Germinal center (tissue), 1 donor: ENCODE measurements at places on chromosomes 6 and 20.
A peak's percentile ranks its signal among the peaks of the same experiment; 100 is the strongest.

DNA sequence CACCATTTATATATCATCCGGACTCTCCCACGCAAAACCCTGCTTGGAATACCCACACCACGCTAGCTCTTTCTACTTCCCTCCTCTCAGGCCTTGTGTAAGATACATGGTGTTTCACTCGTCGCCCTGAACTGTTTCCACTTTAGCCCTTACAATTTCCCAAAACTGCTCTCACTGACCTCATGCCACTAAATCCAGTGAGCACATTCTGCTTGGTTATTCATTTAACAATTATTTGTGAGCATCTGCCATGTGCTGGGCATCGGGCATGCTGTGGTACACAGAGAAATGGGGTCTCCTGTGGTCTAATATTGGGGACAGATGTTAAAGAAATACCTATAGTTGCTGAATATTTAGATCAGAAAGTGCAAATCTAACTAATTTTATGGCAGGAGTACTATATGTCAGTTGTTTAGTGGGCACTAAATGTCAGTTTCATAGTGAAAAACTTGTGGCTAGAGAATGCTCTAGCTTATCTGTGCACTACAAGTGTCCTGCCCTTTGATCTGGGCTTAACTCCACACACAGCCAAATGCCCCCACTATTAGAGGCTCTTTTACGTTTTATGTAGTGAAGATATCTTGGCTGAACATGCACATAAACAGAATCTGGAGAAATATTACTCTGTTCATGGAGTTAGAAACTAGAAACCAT is 41.0 kb downstream of the PLEKHG1 start:
- no peak for DNase-seq

DNA sequence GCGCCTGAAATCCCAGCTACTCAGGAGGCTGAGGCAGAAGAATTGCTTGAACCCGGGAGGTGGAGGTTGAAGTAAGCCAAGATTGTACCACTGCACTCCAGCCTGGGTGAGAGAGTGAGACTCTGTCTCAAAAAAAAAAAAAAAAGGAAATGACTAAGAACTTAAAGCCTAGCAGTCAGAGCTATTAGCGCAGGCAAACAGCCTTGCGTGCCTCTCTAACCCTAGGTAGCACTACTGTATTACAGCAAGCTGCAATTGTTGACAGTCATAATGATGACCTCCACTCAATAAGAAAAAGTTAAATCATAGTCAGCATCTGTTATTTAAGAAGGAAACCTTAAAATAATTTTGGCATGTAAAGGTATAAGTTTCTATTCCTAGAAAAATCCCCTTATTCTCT is 14.4 kb downstream of the GSS start:
- no peak for DNase-seq

DNA sequence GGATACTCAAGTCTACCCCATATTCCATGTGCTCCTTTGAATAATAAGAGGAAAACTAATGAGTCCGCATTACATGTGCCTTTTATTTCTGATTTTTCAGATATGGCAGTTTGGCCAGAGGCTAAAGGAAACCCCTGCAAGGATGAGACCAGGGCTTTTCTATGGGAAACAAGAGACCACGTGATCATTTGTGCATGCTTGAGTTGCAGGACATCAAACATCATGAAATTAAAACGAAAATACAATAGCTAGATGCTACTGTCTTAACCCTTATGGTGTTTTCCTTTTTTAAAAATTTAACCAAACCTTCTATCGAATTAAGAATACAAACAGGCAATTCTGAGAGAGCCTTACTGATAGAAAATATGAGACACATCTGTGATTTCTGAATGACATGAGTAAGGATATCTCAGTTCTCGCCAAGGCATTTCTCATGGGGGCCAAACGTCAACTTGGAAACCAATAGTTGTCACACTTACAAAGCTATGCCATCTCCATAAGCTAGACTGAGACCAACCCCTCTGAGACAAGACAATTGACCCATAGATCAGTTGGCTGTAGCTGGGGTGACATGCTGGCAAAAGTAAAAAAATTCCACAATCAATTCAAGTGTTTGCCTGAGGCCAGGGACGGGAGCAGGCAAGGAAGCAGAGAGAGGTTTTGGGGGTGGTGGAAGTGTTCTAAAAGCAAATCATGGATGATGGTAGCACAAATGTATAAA is 52.8 kb downstream of the RIPOR2 start:
- DNase-seq: no peak

DNA sequence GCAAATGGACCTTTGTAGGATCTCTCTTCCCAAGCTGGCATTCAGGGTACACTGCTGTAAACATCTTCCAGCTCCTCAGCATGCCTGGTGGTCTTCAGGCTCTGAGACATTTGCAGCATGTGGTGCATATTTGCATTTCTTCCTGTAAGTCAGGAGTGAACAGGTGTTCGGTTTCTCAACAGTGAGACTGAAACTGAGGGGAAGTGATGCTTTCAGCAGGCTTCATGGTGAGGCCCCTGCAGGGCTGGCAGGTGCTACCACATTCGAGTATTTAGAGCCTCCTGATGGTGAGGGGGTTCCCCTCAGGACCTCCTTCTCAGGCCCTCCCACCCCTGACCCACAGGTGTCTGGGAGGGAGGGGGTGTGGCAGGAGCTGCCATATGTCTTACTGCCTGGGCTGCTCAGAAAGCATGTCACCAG is 15.1 kb downstream of the MYBL2 start:
- peak; percentile 79 for DNase-seq

GRCh38 chr6:33407132-33407718 is 3.6 kb upstream of the PHF1 start:
- no peak for DNase-seq

DNA sequence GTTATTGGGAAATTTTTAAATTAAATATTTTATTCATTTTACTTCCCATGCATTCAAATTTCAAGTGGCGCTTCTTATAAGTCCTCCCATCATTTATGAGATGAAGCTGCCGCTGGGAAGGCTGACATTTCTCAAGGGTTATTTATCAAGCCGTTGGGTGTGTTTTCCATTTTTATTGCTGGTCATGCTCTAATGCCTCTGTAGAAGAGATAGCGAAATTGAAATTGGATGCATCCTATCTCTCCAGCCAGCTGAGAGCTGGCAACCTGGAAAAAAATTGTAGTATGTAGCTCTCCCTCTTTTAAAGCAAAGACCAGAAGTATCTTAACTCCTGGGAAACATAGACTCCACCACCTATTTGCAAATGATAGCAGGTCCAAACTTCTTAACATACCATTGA is 135.9 kb downstream of the C6orf118 start:
- no peak for DNase-seq

- DNase-seq: no peak
Measured at GRCh38 chr20:38139977-38140753, 24.9 kb downstream of the TGM2 start.
